ENCODE measurements at places on chromosomes 6 and 20. TPM values are rescaled to one million over a fixed set of nuclear protein-coding genes. Genes with fewer than 3 reads are reported as not detected.

ZNF451 gene
- total RNA-seq, result 104 TPM

PTPRT gene
- 34.7 TPM for total RNA-seq

RTEL1 gene
- 10.6 TPM for total RNA-seq

CRISP2 gene
- 0.49 TPM for total RNA-seq

METTL24 gene
- total RNA-seq, result 0.98 TPM

ID4 gene
- 76.7 TPM for total RNA-seq

TNF gene
- not detected for total RNA-seq

MDFI gene
- total RNA-seq, result 8.4 TPM

FAM110A gene
- 4.4 TPM for total RNA-seq

DEFB126 gene
- total RNA-seq, result not detected
